ENCODE measurements at places on chromosomes 5 and 9.

GRCh38 chr9:93267091-93267541 is 83.2 kb downstream of the WNK2 start:
- DNase-seq = no peak

DNA sequence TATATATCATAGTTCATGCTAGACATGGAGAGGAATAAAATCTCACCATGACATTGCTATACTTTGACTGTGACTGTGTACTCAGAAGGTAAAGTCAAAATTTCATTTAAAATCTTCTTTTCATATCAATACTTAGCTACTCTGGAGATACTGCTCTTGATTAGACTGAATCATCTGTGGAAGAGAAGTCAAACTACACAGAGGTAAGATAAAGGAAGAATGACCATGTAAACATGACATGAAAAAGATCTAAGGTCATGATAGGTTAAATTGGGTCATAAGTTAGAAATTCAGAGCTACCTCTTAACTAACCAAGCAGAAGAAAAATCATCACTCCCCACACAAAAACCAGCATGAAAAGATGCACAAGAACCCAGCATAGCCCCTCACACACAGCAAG is 44.8 kb upstream of the RLN1 start:
- DNase-seq = no peak

DNA sequence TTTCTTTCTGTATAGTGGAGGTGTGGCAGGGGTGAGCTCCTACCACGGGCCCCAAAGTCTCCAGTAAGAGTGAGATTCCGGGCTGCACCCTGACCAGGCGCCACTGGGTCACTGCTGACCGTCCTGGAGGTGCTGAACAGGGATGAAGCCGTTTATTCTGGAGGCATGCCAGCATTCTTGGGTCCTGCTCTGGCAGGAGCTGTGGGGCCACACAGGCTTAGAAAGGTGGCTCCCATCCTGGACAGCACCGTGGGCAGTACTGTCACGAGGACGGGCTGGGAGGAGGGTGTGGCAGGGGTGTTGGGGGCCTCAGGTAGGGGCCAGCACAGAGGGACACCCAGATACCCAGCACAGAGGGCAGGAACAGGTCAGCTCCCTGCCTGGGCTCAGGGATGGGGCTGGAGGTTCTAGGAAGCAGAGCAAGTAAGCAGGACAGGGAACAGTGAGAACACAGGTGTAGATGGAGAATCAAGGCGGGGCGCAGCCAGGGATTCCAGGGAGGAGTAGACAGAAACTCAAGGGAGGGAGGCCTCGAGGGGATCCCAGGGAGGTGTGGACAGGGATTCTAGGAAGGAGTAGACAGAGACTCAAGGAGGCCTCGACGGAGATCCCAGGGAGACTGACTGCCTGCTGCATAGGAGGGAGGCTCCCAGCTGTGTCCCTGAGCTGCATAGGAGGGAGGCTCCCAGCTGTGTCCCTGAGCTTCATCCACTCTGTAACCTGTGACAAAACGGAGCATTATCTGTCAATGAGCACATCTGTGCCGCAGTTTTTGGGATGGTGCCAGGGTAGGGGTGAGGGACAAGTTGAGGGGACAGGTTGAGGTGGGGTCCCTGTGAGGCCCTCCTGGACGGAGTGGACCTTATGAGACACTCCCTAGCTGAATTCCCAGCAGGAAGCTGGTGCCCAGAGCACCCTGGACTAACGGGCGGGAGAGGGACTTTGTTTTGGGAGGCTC is 1.1 kb upstream of the PLEKHG4B start:
- no peak for DNase-seq

DNA sequence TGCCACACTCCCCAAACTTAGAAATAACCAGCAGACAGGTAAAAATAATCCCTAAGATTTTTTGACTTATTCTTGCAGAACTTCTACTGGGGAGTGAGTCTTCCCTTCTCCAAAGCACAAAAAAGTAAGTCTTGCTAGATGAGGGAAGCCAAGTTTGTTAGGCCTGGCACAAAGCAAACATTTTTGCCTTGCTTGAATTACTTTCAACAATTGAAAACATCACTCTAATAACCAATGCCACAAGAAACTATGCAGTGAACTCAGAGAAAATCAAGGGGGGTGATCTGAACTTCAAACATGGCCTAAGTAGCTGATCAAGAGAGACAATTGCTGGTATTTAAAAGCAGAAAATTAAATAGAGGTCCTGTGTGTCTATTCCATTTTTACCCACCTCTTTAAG is 123.6 kb upstream of the SLC1A3 start:
- DNase-seq = no peak

- no peak for DNase-seq
Observed at GRCh38 chr9:129988607-129989361, 54.2 kb downstream of the FNBP1 start.

DNA sequence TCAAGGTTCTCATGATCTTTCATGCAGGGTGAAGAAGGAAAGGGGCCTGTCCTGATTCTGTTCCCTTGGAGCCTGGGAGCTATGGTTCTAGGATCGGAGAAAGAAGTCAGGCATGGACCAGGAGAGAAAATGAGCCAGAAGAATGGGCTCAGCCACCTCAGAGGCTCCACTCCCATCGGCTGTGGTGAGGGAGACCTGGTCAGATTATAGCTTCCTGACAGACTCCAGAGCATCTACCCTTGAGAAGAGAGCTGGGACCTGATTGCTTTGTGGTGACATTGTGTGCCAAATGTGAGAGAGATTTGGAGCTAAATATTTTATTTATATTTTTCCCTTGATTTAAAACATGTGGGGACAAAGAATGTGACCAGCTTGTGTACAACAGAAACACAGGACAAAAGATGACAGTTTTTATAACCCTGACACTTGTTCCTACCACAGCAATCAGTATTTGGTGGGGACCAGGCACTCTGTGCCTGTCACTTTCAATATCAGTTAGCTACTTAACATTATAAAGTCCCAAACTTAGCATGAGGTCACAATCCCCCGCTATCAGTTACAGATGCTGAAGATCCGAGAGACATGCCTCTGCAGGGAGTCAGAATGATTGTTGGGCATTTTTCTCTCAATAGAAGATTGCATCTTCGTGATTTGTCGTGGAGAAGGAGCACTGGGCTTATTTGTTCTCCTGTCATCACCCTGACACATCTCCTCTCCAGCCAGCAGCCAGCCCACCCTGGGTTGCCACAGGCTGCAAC is 228.3 kb upstream of the ADAMTS16 start:
- DNase-seq = no peak

GRCh38 chr5:158886086-158886485 is 213.6 kb downstream of the EBF1 start:
- DNase-seq = no peak

DNA sequence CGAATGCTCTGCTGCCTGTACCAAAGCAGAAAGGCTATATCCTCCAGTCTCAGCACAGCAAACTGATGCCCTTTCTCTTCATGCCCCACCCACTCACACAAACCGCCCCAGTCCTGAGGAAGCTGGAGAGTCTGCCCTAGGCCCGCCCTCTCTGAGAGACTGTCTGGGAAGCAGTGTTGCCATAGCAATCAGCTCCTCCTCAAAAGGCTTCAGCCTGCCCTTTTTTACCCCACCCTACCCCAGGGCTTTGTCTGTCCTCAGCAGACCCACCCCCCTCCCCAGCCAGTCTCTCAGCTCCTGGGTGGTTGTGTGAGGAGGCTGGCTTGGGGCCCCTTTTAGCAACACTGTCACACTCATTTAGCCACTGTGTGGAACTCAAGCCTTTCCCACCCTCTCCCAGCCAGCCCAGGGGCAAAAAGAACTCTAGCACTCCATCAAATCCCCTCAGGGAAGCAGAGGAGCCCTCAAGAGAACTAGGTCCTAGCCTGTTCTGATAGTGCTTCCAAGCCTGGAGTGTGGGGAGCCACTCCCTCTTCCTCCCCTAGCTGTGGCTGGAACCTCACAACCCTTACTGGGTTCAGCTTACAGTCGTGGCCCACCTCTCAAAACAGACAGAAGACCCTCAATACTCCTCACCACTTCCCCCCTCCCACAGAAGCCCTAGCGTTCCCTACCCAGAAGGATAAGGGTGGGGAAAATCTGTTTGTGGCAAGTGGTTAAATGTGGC is 1.4 kb downstream of the ATOSB start:
- DNase-seq = peak; percentile 90

- no peak for DNase-seq
Observed at GRCh38 chr5:91207248-91207647, 175.9 kb downstream of the ARRDC3 start.

DNA sequence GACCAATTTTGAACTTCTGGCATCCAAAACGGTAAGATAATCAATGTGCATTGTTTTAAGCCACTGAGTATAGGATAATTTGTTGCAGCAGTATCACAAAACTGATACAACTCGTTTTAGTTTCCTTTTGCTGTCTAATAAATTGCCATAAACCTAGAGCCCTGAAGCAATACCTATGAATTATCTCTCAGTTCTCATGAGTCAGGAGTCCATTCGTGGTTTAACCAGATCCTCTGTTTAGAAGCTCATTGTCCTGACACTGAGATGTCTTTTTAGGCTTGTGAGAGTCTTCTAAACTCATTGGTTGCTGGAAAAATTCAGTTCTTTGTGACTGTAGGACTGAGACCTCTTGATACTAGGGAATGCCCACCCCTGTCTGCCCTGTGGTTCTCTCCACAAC is 262.9 kb downstream of the SEMA5A start:
- DNase-seq = no peak
